HS-27A (cell line): ENCODE measurements at places on chromosomes 7 and 10.

GRCh38 chr10:131070856-131071255 is 240.7 kb downstream of the TCERG1L start:
- DNase-seq = no peak

GRCh38 chr10:72272689-72273409 is 875 bp upstream of the DDIT4 start:
- DNase-seq = peak; percentile 66

DNA sequence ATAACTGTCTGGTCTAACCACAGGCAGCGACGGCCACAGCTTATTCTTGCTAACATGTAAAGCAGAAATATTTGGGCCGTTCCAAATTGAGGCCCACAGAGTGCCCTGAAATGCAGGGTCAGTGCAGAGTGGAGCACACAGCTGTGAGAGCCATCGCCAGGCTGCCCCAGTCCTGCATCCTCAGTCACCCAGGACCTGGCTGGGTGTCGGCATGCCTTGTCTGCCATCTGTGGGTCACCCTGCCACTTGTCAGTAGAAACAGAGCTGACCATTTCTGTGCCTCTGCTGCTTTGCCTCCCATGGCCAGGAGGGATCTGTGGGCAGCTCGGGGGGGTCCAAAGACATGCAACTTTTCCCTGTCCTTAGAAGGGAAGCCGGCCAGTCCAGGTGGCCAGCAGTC is 57.3 kb upstream of the BTBD16 start:
- no peak for DNase-seq

DNA sequence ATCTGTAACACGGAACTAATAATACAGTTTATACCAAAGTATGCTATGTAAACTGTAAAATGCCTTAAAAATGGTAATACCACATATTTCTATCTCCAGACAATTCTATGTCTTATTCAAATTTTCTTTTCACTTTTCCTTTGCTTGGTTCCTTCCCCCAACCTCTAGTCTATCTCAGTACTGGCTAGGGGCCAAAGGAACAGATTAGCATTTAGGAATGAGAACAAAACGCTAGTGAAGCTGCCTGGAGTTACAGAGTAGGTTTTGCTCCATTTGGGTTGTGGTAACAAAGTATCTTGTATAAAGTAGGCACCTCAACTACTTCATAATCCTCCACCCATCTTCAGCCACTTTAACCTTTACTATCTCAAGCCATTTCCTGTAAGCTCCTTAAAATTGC is 94.1 kb downstream of the HBP1 start:
- DNase-seq = no peak

GRCh38 chr7:155258226-155258560 is 39.5 kb upstream of the INSIG1 start:
- peak; percentile 49 for DNase-seq

DNA sequence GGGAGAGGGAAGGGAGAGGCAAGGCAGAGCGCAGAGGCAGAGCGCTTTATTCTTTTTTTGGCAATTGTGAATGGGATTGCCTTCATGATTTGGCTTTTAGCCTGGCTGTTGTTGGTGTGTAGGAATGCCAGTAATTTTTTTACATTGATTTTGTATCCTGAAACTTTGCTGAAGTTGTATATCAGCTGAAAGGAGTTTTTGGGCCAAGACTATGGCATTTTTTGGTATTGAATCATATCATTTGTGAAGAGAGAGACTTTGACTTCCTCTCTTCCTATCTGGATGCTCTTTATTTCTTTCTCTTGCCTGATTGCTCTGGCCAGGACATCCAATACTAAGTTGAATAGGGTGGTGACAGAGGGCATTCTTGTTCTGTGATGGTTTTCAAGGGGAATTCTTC is 291.3 kb downstream of the REEP3 start:
- no peak for DNase-seq

- DNase-seq = no peak
Observed at GRCh38 chr7:135001390-135002165, 15.3 kb downstream of the AGBL3 start.

GRCh38 chr10:92692080-92692671 is 2.4 kb downstream of the HHEX start:
- no peak for DNase-seq

- DNase-seq = no peak
Observed at GRCh38 chr10:64396105-64396708, 875.0 kb downstream of the REEP3 start.

DNA sequence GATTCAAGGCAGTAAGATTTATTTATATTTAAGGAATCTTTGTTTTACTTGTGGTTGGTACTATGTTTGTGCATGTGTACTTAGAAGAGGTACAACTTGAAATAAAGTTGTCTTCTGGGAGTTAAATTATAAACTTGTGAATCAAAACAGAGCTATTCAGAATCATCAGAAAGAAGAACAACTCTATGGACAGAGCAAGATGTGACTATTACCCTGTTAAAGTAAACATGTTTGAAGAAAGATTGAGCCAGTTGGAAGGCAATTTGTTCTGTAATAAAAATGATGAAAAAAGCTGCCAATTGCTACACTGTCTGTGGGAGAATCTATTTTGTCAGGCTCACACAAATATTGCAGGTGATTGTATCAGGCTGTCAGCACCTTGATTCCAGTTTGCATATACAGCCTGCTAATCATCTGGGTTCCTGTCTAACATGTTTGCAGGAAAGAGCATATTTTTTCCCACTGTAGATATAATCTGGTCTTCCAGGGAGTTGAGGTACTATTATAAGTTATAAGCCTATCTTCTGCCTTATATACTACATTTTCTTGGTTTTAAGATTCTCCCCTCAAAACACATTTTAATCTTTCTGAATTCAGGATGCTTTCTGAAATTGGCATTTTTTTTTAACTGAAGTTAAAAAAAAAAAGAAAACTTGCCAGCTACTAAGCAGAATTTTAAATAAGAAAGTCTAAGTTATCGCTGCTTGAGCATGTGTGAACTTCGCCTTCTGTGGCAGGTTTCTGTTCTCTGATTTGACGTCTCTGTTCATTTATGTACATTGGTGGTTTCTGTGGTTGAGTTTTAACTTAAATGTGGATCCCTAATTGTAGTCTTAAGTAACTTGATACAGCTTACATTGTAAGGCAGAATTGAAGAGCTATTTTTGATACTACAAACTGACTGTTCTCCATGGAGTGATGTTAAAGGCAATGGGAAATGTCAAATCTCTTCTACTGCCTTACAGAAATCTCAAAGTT is 46.0 kb downstream of the ZNRF2 start:
- DNase-seq = no peak

GRCh38 chr7:40795607-40796006 is 660.8 kb downstream of the SUGCT start:
- DNase-seq = no peak

GRCh38 chr7:47807756-47808155 is 140.5 kb downstream of the PKD1L1 start:
- DNase-seq = no peak

DNA sequence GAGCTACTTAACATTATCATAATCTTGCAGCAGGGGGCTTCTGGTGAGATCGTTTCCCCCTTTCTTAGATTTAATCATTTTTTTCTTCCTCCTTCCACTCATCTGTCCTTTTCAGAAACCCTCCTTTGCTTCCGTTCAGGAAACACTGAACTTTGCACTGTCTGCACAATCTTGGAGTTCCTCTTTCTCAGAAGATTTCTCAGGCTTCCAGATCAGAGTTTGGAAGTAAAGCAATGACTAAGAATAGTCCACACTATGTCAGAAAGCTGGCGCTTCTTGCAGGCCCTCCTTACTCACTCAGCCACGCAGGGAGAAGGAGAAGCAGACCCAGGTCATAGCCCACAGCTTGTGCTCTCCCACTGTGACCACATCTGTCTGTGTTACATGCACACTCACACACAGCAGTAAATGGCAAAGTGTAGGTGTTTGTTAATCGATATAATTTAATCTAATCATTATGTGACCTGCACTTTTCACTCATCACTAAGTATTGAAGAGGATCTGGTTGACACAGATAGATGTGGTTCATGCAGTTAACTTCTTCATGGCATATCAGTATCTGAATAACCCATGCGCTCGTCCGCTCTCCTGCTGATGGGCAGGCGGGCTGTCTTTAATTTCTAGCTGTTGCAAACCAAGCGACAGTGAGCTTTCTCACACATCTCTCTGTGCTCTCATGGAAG is 30.2 kb downstream of the ALOX5 start:
- no peak for DNase-seq

GRCh38 chr10:103618575-103619423 is 125.3 kb downstream of the NEURL1 start:
- no peak for DNase-seq

- no peak for DNase-seq
Observed at GRCh38 chr10:70272925-70273316, 10.9 kb downstream of the NPFFR1 start.

- DNase-seq = peak; percentile 11
Observed at GRCh38 chr10:84076047-84076388, 63.3 kb upstream of the GHITM start.

GRCh38 chr10:43926371-43926770 is 277.7 kb upstream of the ZNF32 start:
- DNase-seq = no peak

- no peak for DNase-seq
Observed at GRCh38 chr10:124162774-124163354, 69.5 kb upstream of the CHST15 start.
